ENCODE measurements at places on chromosomes 6 and 20.

- DNase-seq = no peak
Measured at GRCh38 chr6:12119085-12119588, 107.0 kb downstream of the HIVEP1 start.

GRCh38 chr6:11760015-11760473, 18.6 kb downstream of the ADTRP start:
- DNase-seq = no peak

GRCh38 chr6:168097621-168098430, 18.8 kb upstream of the FRMD1 start:
- DNase-seq = no peak

- no peak for DNase-seq
Measured at GRCh38 chr6:11830105-11830504, 51.5 kb upstream of the ADTRP start.

DNA sequence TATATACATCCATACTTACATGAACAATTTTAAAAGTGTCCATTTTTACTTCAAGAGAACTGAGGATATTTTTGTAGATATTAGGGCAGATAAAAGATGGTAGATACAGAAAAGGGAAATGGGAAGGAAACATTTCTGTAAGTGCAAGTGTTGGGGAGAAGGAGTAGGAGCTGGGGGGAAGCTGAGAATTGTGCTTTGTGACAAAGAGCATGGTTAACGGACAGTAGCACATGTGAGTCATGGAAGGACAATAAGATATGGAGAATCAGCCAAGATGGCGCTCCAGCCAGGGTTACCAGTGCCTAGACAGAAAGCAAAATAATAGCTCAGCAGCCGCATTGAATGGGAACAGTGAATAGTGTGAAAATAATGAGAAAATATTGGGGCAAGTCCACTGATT, 12.7 kb upstream of the HLA-DRB1 start:
- DNase-seq = no peak

GRCh38 chr6:82780334-82780733, 285.3 kb downstream of the UBE3D start:
- no peak for DNase-seq

- DNase-seq = no peak
Measured at GRCh38 chr20:50196248-50196647, 5.6 kb downstream of the CEBPB start.

DNA sequence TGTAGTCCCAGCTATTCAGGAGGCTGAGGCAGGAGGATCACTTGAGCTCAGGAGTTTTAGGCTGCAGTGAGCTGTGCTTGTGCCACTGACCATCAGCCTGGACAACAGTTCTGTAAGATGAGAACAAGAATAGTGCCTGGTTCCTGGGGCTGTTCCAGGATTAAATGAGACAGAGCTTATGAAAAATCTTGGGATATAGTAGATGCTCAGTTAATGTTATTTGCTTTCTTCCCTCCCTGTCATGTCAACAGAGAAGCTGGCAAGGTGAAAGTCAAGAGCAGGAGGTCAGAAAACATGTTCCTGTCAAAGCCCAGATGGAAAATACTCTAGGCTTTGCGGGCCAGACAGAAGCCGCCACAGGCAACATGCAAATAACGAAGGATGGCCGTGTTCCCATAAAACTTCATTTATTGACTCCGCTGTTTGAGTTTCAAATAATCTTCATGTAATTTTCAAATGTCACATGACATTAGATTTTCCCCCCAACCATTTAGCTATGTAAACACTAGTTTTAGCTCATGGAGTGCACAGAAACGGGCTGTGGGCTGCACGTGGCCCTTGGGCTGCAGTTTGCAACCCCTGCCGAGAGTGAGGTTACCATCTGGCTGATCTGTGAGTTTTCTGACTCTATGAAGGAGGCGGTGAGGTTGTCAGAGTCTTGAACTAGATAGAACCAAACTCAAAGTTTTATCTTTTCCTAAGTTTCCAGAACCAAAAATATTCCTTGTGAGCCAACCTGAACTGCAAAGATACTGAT, 63.4 kb upstream of the PMEPA1 start:
- no peak for DNase-seq

DNA sequence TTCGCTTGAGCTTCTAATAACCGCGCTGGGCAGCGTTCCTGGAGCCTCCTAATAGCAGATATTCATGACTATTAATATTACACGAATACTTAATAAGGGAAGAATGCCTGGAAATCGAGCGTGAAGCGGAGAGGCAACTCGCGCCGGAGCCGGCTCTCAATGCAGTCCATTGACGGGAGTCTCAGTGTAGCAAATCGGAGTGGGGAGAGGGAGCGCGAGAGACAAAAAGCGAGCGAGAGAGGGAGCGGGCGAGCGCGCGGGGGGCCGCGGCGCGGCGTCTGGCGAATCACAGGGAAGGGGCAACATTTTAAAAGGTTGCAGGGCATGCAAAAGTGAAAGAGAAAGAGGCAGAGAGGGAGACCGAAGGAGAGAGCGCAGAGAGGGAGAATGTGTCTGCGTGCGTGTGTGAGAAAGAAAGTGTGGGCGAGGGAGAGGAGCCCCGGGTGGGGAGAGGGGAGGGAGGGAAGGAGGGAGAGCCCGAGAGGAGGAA, 2.9 kb downstream of the TFAP2A start:
- DNase-seq = peak; percentile 47

DNA sequence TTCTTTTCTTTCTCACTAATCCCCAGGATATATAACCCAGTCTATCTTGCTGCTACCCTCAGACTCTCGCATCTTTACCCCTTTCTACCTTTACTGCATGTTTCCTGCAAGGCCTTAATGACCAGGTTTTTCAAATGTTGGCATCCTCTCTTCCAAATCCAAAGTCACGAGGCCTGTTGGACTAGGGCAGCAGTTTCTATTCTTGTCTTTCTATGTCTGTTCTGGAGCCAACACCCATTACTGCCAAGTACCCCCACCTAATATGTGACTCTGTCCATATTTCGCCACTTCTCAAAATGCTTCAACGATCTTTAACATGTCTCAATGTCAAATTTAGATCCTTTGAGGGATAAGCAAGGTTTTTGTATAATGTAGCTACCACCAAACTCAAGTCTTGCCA, 443.4 kb downstream of the BMP2 start:
- DNase-seq = no peak

DNA sequence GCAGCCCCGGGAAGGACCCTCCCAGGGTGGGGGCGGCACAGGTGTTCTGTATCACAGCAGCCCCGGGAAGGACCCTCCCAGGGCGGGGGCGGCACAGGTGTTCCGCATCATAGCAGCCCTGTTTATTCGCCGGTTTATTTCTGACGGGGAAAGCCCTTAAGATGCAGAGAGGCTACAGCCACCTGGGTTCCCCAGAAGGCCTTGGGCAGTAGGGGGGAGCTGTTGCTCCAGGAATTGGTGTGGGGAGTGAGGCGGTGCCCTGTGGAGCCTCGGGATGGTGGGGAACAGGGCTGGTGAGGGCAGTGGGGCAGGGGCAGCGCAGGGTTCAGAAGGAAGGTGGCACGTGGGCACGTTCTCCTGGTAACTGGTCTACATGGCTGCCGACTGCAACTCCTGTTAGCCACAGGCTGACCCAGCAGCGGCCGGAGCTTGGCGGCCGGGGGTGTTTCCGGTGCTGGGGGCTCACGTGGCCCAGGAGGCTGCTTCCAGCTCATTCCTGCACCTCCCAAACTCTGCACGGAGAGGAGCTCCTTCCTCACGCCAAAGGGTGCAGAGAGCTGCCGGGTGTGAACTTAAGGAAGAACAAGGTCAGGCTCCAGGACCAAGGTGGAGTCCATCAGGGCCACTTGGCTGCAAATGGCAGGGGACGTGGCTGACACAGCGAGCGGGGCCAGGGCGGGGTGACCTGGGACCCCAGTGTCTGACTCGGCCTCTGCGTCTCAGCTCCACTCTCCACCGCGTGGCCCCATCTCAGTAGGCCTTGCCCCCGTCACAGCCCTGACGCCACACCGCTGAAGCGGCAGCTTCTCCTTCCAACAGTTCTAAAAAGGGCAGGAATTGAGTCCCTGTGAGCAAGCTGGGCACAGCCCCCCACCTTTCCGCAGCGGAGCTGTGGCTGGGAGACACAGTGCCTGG, 13.2 kb downstream of the SLCO4A1 start:
- DNase-seq = no peak

GRCh38 chr20:15342991-15343523, 1005.6 kb upstream of the FLRT3 start:
- peak; percentile 29 for DNase-seq

- peak; percentile 42 for DNase-seq
Measured at GRCh38 chr6:114096561-114097172, 125.7 kb upstream of the HDAC2 start.

GRCh38 chr20:47007826-47008655, 113.4 kb downstream of the EYA2 start:
- no peak for DNase-seq

DNA sequence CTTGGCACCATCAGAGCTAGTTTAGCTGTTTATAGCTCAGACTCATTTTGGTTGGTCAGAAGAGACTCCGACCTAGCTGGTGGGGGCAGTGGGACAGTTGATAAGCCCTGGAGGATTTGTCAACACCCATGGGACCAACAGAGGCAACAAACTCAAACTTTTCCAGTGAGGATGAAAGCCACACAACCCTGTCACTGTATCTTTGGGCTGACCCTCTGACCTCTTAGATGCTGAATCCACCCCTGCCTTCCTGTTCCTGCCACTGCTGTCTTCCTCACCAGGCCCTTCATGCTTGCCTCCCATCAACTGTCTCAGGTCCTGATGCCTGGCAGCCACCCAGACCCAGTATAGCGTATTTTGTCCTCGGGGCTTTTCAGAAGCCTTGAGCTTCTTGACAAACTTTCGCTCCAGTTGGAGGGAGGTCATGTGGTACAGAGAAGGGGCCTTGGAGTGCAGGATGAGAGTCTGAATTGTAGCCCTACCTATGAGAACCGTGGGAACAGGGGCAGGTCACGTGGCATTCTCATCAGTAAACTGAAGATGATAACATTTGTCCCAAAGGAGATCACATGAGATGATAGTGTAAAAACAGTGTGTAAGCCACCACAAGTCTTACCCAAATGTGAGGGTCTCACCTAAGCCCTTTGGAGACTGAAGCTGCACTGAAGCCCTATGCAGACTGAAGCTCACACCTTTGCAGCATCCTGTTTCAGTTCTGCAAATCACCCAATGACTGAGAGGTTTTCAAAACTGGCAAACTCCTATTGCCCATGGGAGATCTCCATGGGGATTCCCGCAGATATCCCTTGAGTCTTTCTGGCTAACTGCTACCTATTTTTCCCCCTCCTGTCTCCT, 72.0 kb upstream of the F13A1 start:
- no peak for DNase-seq

DNA sequence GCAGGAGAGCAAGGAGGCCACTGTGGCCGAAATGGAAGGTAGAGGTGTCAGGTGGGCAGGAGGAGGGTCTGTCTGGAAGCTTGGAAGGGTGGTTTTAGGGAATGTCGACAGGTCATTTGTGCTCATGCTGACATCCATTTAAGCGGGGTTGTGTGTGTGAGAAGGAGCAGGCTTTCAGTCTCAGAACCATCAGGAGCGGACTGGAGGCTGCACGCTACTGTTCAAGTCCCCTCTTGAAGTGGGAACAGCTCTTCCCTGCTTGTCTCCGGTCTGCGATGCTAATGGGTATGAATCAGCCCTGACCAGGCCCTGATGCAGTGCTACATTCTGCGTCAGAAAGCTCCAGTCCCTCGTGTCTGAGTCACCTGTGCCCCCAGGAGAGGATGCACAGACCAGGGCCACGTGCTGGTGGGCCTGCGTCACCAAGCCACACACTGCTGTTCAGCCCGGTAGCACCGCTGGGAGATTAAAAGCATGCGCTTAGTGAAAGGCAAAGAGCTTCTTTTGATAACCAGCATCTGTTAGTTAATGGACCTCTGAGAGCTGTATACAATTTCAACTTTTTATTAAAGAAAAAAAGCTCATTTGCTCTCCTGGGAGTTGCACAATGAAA, 58.0 kb downstream of the APCDD1L start:
- peak; percentile 86 for DNase-seq

DNA sequence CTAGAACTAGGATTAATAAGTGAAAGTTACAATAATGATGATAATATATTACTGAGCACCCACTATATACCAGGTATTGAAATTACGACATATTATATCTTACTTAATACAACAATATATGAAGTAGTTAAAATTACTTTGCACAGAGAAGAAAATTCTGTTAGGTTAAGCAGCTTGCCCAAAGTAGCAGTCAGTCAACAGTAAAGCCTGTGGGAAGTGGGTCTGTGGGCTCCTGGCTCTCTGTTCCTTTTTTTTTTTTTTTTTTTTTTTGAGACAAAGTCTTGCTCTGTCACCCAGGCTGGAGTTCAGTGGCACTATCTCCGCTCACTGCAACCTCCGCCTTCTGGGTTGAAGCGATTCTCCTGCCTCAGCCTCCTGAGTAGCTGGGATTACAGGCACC, 4.8 kb upstream of the GTF2H4 start:
- no peak for DNase-seq

DNA sequence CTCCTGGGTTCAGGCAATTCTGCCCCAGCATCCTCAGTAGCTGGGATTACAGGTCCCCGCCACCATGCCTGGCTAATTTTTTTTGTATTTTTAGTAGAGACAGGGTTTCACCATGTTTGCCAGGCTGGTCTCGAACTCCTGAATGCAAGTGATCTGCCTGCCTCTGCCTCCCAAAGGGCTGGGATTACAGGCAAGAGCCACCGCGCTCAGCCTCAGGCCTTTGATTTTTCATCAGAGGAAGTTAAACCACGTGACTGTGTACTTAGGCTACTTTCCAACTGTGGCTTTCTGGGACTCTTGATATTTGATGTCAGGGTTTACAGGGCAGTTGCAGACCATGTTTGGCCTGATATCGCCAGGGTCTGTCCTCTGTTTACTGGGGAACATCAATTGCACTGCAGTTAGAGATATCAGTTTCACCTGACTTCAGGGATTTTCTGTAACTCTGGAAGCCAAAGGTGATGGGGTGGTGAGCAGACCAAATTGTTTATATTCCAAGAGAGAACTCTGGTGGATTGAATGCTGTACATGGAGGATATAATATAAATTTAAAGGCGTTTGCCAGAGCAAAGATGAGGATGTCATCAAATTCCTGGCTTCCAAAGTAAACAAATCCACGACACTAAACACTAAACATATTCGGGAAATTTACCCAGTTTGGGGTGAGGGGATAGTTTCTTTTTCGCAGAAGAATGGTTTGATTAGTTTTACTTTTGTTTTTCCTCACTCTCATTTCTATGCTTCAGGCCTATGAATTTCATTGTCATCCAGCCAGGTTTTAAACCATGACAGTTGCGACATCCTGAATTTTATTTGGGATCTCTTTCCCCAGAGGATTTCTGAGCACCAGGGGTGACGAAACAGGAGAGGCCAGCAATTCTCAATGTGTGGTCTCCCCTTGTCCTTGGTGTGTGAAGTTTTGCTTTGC, 4.2 kb downstream of the PSMF1 start:
- DNase-seq = peak; percentile 13

DNA sequence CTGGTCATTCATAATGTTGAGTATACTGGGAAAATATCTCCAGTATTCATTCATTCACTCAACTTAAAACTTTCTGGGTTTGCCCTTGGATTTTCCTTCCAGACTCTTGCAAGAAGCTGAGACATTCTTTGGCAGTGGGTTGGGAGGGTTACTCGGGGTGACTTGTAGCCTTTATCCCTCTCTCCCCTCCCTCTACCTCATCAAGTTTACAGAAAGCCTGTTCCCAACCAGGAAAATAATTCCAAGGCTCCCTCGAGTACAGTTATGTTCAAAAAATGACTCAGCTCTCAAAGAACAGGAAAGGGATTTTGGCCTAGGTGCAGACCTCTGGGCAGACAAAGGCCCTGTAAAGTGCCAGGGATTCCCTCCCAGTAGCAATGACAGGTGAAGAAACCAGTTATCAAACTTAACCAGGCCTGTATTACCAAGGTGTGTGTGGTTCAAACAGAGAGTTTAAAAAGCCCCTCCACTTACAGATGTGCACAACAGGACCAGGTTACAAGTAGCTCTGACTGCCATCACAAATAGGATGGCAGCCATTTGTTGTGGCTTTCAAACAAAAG, 22.2 kb downstream of the FKBP1A start:
- DNase-seq = peak; percentile 59
